Aorta (tissue), 5 donors: ENCODE measurements at places on chromosomes 7 and 10.

- no peak for DNase-seq
Observed at GRCh38 chr7:99140813-99141212, 3.1 kb downstream of the SMURF1 start.

GRCh38 chr7:14888962-14889361 lies 13.6 kb downstream of the DGKB start:
- no peak for DNase-seq

- DNase-seq: peak; percentile 50
Observed at GRCh38 chr7:131327049-131327625, 539 bp upstream of the MKLN1 start.

- DNase-seq: no peak
Observed at GRCh38 chr7:25780904-25781303, 371.1 kb upstream of the NFE2L3 start.

GRCh38 chr10:6565588-6565987 lies 14.5 kb downstream of the PRKCQ start:
- no peak for DNase-seq

- no peak for DNase-seq
Observed at GRCh38 chr10:13893926-13894325, 307.2 kb downstream of the PRPF18 start.
